ENCODE measurements at places on chromosomes 16 and 17.

- DNase-seq, result no peak
Observed at GRCh38 chr17:50056961-50057330, 1.0 kb downstream of the ITGA3 start.

DNA sequence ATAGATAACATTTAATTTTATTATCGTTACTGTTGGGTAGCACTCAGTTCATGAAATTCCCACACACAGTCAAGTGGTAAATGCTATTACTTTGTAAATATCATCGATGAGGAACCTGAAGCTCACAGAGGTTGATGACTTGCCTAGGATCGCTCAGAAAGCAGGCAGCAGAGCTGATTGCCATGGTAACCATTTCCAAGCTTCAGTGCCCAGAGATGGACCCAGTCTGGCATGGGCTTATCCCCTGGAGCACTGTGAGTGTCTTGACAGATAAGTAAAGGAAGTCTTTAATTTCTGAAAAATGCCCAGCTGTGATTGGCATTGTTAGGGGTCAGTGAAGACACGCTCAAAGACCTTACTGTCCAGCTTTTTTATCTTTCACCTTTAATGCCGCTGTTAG, 95.0 kb downstream of the PRKCB start:
- DNase-seq, result no peak

DNA sequence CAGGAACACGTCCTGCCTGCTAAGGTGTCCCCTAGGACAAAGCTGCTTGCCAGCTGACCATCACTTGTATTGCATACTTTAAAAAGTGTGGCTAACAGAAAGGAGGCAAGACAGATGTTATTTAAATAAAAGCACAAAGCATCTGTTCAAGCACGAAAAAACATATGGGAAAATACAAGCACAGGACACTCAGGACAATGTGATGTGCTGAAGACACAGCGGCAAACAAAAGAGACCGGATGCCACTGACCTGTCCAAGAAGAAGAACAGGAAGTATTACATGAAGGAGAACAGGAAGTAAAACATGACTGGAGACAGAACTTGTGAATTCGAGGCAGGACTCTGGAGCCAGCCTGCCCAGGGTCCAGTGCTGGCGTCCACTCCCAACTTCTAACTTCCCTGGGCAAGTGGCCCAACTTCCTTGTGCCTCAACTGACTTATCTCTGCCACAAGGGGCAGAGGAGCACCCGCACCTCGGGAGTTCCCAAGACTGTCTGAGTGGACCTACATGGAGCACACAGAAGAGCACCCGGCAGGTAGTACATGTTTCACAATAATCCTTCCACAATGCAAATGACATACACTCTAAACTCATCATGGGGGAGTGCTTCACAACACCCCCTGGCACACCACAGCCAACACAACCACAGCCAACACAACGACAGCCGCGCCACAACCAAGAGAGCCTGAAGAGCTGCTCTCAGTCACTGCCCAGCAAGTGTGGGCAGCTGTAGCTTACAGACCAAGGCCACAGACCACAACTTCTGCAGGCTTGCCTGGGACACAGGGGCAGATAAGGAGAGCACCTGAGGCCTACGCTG, 36.6 kb downstream of the ANKRD11 start:
- no peak for DNase-seq

DNA sequence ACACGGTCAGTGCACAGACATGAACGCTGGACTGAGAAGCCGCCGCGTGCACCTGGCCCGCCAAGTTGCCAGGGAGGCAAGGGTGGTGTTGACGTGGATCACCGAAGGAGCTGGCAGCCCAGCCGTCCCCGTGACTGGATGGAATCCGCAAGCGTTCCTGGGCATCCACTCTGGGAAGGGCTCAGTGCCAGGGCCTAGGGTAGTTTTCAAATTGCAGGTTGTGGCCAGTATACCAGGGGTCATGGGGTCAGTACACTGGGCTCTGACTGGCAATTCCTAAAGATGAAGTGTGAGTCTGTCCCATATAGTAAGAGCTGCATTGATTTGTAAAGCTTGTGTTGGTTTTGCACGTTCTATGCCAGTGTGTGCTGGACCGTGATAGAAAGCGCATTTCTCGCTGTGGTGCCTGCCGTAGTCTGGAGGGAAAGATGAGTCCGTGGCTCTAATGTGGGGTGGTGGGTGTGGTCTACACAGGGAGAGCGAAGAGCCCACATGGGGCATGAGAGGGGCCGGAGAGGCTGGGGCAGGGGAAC, 21.1 kb upstream of the METRNL start:
- DNase-seq, result no peak

DNA sequence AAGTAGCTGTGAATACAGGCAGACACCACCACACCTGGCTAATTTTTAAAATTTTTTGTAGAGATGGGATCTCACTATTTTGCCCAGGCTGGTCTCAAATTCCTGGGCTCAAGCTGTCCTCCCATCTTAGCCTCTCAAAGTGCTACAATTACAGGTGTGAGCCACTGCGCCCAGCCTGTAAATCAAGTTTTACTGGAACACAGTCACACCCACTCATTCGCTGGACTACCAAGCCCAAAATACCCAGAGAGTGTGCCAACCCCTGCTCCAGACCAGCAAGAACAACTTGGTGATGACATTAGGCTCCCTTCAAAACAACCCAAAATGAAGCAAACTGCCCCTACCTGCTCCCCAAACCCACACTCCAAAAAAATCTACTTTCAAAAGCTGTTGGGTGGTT, 36.0 kb downstream of the TVP23A start:
- no peak for DNase-seq
